ENCODE measurements at places on chromosomes 2 and 18. TPM values are rescaled to one million over a fixed set of nuclear protein-coding genes. Genes with fewer than 3 reads are reported as not detected.
A peak's percentile ranks its signal among the peaks of the same experiment; 100 is the strongest.

The STAM2 gene
- 23.2 TPM for total RNA-seq

The GPBAR1 gene
- 1.1 TPM for total RNA-seq

The SOWAHC gene
- 1.7 TPM for total RNA-seq

GRCh38 chr2:125839945-125840344, 816.0 kb upstream of the GYPC start:
- DNase-seq: no peak

DNA sequence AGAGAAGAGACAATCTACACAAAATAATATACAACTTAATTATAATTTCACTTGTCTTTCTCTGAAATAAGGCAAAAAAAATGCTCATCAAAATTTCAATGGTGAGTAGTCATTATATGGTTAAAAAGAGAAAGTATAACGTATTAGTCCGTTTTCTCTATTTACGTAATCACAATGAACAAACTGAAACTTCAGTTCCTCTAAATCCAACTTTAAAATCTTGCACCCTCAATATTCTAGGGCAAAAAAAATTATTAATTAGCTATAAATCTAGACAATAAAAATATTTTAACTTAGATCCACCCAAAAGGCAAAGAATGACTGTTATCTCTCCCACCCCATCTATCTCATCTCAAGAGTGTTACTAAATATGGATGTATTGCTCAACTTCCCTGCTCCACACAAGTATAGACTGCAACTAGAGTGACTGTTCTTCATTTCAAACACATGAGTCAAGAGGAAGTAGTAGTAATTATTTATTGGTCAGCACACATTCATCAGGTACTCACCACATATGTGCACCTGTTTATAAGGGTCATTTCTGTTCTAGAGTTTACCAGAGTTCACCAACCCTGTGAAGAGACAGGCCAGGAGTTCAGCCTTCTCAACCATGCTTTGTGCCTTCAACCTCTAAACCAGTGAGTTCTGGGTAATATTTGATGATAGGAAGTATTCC, 36.4 kb downstream of the STK39 start:
- no peak for DNase-seq

The HOXD13 gene
- not detected for total RNA-seq

- no peak for DNase-seq
These were observed 725 bp upstream of the ANKRD53 start for GRCh38 chr2:70977605-70978205.

GRCh38 chr18:62450175-62450545, 72.7 kb upstream of the ZCCHC2 start:
- no peak for DNase-seq

DNA sequence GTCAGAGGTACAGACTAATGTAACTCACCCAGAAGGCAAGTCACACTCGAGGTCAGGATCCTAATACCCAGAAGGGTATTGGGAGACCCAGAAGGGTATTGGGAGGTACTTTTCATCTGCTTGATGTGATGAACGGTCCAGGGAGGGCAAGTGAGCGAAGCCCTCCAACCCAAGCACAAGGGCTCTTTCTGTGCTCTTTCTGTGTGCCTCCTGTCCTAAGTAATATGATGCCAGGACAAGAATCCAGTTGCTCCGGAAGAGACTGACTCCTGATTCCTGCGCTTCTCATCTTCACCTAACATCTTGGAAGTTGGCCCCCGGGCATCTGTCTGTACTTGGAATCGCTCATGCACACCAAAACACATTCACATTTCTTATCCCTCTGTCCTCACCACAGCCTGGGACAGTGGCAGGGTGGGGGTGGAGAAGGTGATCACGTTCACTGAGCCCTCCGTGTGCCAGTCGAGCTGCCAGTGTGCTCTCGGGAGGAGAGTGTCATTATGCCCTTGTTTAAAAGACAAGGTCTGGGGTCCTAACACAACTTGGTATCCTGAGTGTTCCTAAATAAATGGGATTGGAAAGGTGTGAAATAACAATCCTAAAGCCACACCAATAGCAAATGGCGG, 17.1 kb downstream of the GYPC start:
- DNase-seq: no peak

GRCh38 chr2:160477032-160477431, 16.6 kb downstream of the RBMS1 start:
- DNase-seq: no peak

The ASXL3 gene
- total RNA-seq: 4.2 TPM

DNA sequence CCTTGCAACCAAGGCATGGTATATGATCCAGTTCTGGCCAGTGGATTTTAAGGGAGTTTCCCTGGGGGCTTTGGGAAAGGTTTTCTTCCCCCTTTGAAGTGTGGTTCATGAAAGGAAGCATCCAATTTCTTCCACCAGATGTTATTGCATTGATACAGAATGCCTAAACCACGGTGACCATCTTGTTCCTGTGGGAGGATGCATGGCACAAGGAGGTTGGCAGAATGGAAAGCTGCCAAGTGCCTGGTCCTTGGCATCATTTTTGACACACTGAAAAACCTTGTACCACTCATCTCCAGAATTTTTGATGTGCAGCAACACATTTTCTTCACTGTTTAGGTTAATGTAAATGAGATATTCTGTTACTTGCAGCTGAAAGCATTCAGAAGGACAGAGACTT, 55.2 kb upstream of the CXCR4 start:
- no peak for DNase-seq

The FOXD4L1 gene
- 0.13 TPM for total RNA-seq

DNA sequence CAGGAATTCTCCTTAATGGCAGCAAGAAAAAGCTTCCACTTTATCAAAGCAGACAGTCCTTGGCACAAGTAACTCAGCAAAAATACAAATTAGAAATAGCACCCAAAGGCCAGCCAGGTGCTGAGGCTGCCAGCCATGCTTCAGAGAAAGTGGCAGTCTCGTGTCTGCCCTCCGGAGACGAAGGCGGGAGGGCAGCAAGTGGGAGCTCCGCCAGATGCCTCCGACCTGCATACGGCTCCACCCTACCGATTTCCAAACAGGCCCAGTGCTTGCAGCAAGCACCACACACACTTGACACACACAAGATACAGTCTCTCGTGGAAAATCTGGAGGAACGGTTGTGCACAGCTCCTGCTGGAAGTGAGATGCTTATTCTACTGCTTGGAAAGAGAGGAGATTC, 134.9 kb upstream of the REV1 start:
- peak; percentile 62 for DNase-seq

- DNase-seq: no peak
These were observed 52.3 kb downstream of the RPE start for GRCh38 chr2:210054696-210055095.

The PDE1A gene
- 16.8 TPM for total RNA-seq

GRCh38 chr2:49261781-49262180, 107.5 kb upstream of the FSHR start:
- DNase-seq: no peak

- no peak for DNase-seq
These were observed 142.9 kb upstream of the NCKAP5 start for GRCh38 chr2:133711201-133711600.

DNA sequence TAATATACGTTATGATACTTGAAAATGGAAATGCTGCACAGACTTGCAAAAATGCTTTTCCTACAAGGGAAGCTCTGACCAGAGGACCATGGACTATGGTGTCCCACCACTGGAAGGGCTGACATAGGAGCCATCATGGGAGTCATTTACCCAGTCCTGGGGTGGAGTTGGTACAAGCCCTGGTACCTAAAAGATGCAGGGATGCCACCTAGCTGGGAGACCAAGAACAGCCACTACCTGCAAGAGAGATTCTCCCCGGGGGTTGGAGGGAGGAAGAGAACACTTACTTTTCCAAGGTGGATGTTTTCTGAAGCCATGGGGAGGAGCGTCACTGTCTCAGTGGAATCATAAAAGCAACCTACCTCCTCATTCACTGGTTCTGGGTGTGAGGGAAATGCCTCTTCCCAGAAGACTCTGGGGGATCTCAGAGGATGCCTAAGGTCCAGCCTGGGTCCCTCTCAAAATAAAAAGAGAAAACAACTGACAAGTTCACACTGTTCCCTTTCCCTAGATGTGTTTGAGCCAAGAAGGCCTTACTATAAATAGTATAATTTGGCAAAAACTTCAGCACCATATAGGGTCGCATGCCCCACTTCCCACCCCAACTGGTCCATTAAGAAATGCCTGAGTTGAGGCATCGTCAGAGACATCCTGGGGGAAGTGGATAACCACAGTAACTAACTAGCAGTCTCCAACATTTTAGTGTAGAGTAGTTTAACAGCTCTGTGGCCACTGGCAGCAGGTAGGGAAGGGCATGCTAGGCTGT, 39.9 kb downstream of the REEP1 start:
- DNase-seq: no peak

The DHRS9 gene
- total RNA-seq: 0.87 TPM

DNA sequence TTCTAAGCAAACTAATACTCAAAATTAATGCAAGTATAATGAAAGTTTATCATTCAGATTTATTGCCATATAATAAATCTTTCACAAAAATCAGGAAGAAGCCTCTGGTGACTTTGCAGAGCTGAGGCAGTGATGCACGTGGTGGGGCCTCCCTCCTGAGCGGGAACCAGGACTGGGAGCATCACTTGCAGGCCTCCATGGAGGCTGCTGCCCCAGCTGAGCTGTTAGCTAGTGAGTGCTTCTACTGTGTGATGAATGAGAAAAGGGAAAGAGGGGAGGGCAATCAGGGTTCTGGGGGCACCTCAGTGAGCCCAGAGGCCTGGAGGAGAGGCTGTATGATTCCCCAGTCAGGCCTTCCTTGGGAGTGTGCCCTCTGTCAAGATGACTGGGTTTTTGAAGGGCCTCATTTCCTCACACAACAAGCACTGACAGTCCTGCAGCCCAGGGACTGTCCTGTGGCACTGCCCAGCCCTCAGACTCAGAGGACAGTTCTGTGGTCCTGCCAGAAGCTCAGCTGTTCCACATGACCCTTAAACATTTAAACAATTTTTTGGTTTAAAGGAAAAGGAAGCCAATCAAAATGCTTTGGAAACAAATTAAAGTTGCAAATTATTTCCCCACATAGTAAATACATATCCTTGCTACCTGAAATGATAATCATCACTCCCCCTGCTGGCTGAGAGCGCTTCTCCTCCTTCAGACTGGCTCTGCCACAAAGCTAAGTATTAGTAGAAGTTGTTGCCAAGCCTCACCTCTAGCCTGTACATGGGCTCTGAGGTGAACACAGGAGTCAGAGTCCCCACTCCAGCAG, 90.9 kb upstream of the SMAD7 start:
- DNase-seq: peak; percentile 66

DNA sequence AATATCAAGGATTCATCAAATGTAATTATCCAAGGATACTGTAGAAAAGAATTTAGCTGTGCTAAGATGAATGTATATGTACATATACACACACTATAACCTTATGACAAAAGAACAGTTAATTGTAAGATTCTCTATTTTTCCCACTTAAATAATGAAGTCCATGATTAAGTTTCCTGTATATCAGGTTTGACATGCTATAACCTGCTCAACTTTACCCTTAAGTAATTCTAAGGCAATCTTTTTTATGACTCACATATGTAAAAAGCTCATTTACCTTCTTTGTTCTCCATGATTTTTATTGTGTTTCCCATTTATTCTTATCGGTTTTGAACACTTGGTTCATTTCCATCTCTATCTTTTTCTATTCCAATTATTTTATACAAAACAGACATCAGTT, 1213.1 kb upstream of the SLC39A10 start:
- no peak for DNase-seq

DNA sequence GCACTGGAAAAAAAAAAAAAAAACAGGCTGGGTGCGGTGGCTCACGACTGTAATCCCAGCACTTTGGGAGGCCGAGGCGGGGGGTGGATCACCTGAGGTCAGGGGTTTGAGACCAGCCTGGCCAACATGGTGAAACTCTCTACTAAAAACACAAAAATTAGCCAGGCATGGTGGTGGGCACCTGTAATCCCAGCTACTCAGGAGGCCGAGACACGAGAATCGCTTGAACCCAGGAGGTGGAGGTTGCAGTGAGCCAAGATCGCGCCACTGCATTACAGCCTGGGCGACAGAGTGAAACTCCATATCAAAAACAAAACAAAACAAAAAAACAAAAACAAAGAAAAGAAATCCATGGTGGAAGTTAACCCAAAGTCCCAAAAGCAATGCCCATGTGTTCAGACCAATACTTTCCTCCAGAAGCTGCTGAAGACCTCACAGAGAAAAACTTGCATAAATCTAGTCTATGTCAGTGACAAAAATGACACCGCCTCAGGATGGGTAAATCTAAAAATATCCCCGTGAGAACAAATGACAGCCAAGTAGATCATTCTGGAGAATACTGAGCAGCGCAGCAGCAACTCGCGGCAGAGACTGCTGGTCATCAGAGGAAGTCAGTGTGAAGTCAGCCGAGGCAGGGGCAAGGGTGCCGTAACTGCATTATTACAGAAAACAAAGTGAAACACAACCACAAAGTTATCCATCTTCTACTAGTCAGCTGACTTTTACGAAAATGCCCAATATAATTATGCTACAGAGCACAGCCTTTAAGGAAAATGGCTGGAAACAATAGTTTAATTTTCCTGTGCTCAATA, 41.0 kb downstream of the LPIN2 start:
- peak; percentile 36 for DNase-seq

DNA sequence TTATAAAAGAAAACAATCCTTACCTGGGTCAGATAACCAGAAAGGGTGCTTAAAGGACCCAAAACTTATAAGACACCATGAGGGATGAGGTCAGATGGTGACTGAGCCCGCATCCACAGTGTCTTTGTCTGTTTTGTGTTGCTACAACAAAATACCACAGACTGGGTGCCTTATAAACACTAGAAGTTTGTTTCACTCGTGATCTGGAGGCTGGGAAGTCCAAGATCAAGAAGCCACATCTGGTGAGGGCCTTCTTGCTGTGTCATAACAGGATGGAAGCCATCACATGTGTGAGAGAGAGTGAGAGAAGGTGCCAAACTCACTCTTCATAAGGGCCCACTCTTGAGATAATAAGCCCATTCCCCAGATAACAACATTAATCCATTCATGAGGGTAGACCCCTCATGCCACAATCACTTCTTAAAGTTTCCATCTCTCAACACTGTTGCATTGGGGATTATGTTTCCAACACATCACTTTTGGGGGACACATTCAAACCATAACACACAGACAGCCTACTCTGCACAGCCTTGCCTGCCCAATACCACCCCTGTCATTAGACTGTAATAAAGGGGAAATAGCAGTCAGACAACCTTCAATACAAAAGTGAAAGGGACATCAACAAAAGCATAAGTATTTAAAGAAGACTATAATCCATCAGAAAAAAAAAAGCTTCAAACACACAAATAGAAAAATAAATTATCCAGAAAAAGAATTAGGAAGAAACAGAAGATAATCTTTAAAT, 249.8 kb downstream of the ANAPC1 start:
- DNase-seq: no peak

The PDCL3 gene
- 23.5 TPM for total RNA-seq

The DPP4 gene
- 5.4 TPM for total RNA-seq

DNA sequence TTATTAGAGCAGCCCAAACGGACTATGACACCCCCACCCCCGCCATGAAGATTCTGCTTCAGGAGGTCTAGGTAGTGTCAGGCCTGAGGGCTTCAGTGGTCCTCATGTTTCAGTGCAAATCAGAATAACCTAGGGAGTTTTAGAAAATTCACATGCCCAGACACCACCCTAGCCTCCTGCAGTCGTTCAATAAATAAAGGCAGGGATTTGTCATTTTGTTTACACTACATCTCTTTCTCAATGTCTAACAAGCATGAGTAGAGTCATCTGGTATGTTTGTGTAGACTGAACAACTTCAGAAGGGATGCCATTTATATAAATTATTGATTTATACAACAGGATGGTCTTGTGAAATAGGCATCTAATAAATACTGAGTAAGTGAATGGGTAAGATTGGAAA, 112.1 kb upstream of the SERPINE2 start:
- no peak for DNase-seq
